ENCODE measurements at places on chromosomes 3 and 15.

DNA sequence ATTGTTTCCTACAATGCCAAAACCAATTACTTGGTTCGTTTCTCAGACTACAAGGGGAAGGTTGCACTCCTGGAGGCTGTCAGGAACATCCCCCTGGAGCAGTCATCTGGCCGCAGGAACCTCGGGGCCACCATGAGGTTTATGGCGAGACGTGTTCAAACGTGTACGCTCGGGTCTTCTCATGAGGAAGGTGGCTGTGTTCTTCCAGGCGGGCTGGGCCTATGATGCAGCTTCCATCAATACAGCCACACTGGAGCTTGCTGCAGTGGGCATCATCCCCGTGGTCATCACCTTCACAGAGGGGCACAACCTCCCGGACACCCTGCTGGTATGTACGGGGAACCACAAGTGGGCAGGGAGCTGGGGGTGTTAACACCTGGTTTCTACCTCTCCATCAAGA, 94.5 kb upstream of the COL6A5 start:
- no peak for DNase-seq

GRCh38 chr15:100891307-100892012, 11.8 kb downstream of the ALDH1A3 start:
- DNase-seq, result no peak

DNA sequence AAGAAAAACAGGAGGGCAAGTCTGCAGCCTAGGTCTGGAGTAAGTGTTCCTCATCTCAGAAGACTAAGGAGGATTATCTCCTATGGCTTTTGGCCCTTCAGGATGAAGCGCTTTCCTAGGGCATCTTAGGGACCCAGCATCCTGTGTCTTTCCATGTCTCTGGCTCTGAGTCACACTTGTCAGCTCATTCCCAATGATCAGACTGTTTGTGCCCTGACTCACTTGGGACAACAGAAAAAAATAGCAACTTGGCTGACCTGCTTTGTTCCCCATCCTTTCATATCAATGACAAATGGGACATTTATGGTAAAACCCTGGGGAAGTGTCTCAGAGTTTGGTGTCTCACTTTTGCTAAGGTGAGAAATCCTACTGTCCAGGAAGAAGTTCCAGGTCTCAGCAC, 76.2 kb upstream of the OXTR start:
- DNase-seq, result no peak

- DNase-seq, result no peak
Measured at GRCh38 chr3:138901567-138901966, 45.4 kb downstream of the FOXL2 start.

DNA sequence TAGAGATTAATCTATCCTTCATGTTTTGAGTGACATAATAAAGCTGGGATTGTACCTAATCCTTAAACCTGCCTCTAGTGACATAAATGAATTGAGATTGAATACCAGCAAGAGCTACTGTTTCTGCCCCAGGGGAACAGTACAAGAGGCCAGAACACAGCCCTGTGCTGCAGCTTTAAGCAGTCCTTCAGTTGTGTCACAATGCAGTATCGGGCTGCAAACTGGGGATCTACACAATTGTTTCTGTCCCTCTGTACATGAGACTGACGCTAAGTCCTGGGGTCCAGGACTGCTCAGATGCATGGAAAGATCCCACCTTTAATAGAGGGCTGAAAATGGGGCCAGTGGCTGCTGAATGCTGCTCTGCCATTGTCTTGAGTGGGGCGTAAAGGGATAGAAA, 87.5 kb downstream of the MINAR1 start:
- DNase-seq, result no peak

DNA sequence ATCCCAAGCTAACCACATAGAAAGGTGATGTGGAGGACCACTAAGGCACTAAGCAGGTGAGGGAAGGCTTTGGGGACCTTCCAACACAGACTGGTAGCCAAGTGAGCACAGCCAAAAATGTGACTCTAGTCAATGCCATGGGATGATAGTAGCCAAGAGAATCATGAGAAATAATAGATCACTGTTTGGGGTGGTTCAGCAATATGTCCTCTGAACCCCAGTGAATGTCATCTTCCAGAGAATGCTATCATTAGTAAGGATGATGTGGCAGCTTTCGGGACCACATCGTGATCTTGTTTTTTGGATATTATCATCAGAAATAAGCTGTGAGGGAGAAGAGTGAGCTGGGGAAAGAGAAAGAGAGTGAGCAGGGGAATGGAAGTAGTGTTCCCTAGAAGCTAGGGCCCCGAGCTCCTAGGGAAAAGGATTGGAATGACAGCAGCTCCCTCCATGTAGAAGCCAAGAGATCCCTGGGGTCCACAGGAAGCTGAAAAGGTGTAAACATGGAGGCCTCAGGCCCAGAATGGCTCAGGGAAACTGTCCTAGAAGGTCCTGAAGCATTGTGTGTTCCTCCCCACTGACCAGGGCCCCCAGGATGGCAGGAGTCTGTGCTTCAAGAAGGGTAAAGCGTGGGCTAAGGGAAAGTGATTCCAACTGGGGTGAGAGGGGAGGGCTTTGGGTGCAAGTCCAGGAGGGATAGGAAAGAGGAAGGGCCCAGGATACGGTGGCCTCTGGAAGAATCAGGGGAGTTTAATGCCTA, 56.6 kb upstream of the KLF13 start:
- no peak for DNase-seq

DNA sequence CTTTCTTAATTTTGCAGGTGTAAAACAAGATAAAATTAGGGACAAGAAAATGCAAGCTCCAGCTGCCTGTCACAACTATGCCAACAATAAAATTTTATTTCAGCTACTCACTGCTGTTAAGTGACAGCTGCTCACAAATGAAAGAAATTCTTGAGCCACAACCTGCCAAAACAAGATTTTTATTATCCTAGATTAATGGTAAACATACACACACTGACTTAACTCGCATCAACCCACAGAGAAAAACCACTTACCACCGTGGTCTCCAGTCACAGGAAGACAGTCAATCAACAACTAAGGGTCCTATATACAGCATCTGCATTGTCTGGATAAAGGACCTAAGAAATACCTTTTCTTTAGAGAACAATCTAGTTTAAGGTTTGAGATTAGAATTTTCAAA, 31.3 kb downstream of the EFL1 start:
- no peak for DNase-seq

DNA sequence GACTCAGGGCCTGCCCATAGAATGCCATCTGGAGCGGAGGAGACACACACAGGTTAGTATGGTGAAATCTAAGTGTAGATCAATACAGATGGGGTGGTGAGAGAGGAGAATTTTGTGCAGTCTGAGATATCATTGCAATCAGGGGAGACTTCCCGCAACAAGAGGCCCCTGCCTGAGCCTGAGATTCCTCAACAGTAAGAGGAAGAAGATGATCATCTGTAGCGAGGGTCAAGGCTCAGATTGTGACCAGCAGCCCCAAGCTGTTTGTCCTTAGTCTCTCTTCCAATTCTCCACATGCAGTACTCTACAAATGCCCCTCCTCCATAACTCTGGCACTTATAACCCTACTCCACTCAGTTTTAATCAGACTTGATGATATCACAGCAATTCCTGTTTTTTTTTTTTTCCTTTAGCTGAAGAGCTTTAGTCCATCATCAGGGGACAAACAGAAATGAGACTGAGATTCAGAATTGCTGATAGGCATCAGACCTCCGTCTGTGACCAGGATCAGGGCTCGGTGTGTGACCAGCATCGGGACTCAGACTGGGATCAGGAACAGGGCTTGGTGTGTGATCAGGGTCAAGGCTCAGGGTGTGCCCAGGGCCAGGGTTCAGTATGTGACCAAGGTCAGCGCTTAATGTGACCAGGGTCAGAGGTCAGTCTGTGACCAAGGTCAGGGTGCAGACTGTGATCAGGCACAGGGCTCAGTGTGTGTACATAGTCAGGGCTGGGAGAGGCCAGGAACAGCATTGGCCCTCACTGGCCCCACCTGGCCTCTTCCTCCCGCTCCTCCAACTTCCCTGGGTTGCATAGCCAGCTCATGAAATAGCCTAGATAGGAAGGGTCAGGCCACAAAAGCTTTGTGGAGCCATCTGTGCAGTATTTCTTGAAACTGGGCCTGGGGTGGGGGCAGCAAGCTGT, 14.1 kb downstream of the LOXL1 start:
- DNase-seq, result no peak

GRCh38 chr3:72554689-72555088, 293.6 kb downstream of the SHQ1 start:
- no peak for DNase-seq

DNA sequence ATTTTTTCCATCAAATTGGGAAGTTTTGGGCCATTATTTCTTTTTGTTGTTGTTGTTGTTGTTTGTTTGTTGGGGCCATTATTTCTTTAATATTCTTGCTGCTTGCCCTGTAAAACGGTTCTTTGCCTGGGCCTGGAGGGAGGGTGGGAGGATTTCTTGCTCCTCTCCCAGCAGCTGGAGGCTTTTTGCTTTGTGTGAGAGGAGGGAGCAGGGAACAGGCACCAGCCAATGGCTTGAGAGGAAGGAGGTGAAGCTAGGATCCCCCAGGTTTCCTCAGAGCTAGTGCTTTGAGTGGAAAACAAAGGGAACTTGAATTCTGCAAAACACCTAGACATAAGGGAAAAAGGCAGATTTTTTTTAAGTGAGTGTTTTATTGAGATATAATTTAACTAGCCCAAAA, 61.2 kb upstream of the DNAJC19 start:
- DNase-seq, result no peak

All from fibroblast of skin of left biceps (primary cell).